ENCODE measurements at places on chromosomes 13 and 19. TPM values are rescaled to one million over a fixed set of nuclear protein-coding genes. Genes with fewer than 3 reads are reported as not detected.

GRCh38 chr13:27401210-27401609, 23.2 kb upstream of the GTF3A start:
- no peak for DNase-seq

- peak; percentile 84 for DNase-seq
These were observed 82.9 kb upstream of the C1QTNF9B start for GRCh38 chr13:23980160-23980551.

ZNF610 gene
- 1.1 TPM for total RNA-seq

LRRC4B gene
- total RNA-seq, result not detected

FBXO27 gene
- total RNA-seq, result 0.35 TPM

DNA sequence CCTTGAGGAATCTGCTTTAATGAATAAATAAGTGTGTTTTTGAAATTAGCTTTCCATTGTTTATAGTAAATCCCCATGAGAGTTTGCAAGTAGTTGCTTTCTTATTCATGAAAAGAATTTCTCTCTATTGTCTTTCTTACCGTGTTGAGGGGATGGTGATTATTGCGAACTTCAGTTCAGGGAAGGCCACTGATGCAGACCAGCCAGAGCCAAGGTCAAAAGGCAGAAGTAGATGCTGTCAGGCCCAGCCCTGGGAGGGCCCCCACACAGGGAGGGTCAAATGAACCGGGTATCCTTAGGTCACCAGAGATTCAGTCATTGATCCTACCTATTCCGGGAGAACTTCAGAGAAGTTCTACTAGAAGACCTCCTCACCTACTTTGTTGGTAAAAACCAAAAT, 185.9 kb downstream of the NUFIP1 start:
- no peak for DNase-seq

TMPRSS9 gene
- total RNA-seq, result not detected

- no peak for DNase-seq
These were observed 7.6 kb downstream of the NFIC start for GRCh38 chr19:3373971-3374368.

DNA sequence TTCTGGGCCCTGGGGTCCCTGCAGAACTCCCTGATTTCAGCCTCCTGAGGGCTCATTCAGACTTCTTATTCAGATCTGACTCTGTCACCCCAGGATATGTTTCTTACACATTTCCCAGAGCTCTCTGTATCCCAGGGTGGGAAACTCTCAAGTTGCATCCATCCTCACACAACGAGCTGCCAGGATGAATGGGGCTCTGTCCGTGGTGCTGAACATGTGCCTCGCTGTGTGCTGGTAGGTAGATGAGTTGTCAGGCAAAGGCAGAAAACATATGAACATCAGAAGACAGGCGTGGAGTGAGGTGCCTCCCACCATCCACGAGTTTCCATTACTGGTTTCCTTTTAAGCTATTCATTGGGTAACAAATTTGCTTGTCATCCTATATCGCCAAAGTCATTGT, 11.4 kb upstream of the IGFL1 start:
- DNase-seq, result no peak

PNMA8A gene
- not detected for total RNA-seq

GRCh38 chr13:43543331-43543730, 243.4 kb downstream of the ENOX1 start:
- no peak for DNase-seq

DNA sequence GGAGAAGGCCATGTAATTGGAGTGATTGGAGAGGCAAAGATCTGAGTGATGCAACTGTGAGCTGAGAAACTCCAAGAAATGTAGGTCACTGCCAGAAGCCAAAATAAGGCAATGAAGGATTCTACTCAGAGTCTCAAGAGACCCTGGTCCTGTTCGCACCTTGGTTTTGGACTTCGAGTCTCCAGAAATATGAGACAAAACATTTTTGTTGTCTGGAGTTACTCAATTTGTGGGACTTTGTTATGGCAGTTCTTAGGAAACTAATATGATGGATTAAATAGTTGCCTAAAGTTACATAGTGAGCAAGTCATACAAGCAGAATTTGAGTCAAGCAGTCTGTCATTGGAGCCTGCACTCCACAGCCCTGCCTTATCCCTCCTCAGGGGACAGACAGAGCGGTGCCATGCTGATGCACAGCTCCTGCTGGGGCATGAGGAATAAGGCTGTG, 104.2 kb downstream of the ITGBL1 start:
- DNase-seq, result no peak

DNA sequence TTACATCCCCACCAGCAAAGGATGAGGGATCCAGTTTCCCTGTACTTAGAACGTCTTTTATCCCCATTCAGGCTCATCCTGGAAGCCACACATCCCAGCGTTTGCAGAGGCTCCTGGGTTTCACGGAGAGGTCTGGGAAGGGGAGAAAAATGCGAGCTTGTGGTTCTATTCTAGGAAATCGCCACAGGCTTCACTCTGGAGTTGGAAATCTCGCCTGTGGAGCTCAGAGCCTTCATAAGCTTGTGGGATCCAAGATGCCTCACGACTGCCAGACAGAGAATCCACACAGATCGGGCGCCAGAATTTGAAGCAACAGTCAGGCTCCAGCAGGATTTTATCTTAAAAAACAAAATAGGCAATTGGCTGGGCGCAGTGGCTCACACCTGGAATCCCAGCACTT, 157.9 kb downstream of the PTPRS start:
- DNase-seq, result no peak
